ENCODE measurements at places on chromosomes 2 and 18.

DNA sequence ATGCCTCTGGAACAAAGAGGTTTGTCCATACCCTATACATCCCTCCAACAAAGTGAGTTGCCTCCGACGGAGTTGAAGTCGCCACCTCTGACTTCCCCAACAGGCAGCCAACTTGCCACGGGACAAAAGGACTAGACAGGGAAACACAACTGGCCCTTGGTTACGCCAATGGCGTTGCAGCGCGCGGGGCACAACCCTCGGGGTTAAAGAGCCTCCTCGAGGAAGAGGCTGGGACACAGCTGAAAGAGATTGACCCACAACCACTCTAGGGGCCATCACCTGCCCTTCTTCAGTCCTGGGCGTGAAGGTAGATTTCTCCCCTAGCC, 545 bp downstream of the GTF3C2 start:
- no peak for DNase-seq

GRCh38 chr18:66562279-66562678, 41.6 kb downstream of the CDH19 start:
- DNase-seq = no peak

- no peak for DNase-seq
These were observed 68.7 kb downstream of the MYL12B start for GRCh38 chr18:3330622-3331021.

- no peak for DNase-seq
These were observed 7.0 kb upstream of the ERFE start for GRCh38 chr2:238151628-238152235.

DNA sequence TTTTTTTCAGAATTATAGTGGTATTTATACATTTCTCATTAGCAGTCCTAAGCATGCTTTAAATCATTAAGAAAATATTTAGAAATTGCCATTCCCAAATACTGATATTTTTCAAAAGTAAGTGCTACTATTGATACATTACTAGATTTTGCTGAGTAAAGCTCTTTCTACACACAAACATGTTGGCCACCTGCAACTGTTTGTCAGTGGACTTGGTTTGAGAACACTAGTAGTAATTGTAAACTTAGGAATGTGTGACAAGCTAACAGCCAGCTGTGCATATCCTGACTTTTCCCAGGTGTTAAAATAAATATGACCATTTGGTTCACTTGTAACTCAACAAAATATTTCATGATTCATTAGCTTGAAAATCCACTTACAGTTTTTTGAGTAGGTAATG, 103.1 kb downstream of the MSTN start:
- DNase-seq = no peak

DNA sequence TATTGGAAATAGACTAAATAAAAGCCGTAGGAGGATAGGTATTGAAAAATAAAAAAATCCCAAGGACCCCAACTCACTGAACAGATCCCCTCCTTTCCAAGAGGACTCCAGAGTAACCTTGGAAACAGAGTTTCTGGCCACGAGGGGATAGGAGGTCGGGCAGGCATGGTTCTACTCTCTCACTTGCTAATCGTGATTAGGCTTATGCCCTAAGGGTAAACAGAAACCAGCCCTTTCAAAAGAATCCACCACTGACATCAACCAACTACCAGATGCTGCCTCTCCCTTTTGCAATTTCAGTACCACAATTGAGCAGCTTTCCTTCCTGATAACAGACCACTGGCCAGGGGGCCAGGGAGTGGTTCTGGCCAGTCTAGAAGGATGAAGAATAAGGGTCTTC, 477.8 kb downstream of the EIPR1 start:
- no peak for DNase-seq

DNA sequence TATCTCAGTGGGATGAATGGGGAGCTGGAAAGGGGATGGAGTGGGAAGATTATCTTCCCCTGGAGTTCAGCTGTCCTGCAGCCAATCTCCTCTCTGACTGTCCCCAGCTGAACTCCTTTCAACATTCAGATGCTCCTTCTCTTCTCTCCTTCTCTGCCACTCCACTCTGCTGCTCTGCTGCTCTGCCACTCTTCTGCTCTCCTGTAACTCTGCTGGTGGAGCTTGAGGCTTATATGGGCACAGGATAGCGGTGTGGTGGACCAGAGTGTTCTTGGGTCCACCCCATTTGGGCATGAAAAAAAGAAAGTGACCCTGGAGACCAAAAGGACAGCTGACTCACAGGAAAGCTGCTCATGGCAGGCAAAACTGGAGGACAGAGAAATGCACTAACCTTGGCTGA, 26.6 kb downstream of the FAHD2B start:
- no peak for DNase-seq

DNA sequence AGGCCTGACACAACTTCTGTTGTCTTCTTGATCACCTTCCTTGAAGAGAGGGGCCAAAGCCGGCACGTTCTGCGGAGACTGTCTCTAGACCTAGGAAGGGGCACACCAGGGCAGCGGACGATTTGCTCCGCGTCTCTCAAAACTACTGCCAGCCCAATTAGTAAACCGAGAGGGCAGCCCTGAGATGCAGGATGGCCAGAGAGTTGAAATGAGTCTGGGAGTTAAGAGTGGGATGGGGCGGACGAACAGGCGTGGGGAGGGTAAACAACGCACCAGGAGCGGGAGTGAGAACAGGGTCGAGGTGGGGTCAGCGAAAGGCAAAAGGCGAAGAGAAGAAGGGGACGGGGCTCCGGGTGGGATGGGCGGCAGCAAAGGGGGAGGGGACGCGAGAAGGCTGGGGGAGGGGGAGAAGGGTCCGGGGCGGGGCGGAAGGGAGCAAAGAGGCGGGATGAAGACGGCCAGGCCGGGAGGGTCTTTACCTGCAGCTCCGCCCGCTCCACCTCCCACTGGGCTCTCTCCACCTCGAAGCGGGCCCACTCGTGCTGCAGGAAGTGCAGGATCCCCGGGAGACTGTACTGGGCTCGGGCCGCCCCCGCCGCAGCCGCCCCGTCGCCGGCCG, 476 bp downstream of the STRN start:
- DNase-seq = peak; percentile 78
